ENCODE measurements at places on chromosomes 3 and 15. TPM values are rescaled to one million over a fixed set of nuclear protein-coding genes. Genes with fewer than 3 reads are reported as not detected.

Gene OXSR1
- 29.0 TPM for total RNA-seq

Gene ITIH1
- total RNA-seq = 0.32 TPM

Gene DZIP1L
- 24.5 TPM for total RNA-seq

Gene GOLIM4
- total RNA-seq = 21.4 TPM

Gene EOGT
- total RNA-seq = 71.7 TPM

Gene RAB7A
- total RNA-seq = 114 TPM

Gene PARP14
- total RNA-seq = 57.0 TPM

Gene SEMA3B
- total RNA-seq = 10.1 TPM

Gene EHD4
- total RNA-seq = 30.2 TPM

Gene SERPINI2
- 1.6 TPM for total RNA-seq

Gene PTH1R
- 38.2 TPM for total RNA-seq

DNA sequence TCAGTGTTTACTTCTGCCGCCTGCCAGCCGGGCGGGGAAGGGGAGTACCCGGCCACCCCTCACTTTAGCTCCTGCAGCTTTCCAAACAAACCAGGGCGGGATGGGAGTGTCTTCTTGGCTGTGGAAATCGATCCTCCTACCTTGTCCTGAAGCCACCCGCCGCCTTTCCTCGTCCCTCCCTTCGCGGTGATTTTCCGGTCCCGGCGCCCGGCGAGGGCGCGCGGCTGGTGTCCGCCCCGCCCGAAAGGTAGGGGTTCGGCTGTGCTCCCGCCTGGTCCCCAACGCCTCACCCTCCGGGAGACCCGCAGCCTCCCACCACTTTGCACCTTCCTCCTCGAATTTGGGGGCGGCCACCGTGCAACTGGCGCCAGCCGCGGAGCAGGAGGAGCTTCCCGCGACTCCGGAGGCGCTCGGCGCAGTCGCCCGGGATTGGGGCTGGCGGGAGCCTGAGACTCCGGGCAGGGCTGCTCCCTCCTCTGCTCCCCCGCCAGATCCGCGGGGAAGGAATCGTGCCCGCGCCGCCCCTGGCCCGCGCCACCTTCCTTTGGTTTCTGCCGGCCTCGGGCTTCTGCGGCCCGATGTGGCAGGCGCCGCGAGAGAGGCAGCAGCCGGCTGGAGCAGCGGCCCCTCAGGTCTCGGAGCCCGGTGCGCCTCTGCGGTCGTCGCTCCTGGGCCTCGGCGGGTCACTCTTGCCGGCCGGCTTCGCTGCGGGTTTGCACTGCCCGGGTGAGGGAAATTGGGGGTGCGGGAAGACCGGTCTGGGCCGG, 30.7 kb upstream of the ST3GAL6 start:
- DNase-seq = peak; percentile 54

- no peak for DNase-seq
Measured at GRCh38 chr3:129424185-129424841, 4.1 kb downstream of the EFCAB12 start.

DNA sequence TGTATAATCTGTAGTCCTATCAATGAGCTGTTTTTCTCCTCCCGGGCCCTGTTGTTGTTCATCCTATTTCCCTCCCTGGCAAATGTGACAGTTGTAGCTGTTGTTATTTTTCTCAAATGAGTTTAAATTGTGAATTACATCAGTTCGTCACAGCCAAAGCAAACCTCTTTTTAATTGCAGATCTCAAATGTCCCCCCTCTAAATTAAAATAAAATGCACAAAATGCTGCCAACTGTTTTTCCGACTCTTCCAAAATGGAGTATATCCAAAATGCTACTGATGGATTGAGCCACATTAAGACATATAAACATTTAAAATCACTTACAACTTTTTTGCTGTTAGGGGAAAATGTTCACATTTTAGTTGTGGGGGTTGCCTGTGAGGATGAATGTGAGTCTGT, 29.8 kb upstream of the SUCLG2 start:
- no peak for DNase-seq

DNA sequence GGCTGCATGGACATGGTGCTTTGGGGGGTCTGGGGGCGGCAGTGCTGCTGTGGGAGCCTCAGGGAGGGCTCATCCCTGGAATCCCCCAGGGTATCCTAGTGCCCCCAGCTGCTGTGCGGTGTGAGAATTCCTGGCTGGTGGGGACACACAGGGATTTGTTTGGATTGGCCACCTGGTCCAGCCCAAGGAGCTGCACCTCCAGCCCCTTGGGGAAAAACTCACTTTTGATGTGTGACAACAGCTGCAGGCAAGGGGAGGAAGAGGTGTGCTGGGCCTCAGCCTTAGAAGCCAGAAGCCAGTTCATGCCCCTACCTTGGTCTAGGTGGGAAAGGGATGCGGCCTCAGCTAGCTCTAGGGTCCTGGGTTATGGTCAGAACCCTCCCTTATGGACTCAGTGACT, 8.4 kb upstream of the COMMD4 start:
- DNase-seq = no peak

- DNase-seq = no peak
Measured at GRCh38 chr3:168624892-168625448, 529.2 kb upstream of the GOLIM4 start.

DNA sequence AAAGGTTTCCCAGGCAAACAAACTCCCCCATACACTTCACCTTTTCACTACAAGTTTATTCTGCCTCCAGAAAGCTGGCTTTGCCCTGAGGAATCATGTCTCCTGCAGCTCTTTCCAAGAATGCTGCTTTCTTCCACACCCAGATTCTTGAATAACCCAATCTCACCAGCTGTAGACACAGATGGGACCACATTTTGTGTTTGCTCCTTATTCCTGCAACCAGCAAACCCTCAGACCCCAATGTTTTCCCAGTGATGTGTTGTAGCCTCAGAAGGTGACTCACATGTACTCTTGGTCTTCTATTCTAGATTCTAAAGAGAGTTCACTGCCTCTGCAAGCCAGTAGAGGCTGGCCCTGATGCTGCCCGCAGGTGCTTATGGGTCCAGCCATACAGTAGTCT, 23.6 kb upstream of the TRIM59 start:
- no peak for DNase-seq

DNA sequence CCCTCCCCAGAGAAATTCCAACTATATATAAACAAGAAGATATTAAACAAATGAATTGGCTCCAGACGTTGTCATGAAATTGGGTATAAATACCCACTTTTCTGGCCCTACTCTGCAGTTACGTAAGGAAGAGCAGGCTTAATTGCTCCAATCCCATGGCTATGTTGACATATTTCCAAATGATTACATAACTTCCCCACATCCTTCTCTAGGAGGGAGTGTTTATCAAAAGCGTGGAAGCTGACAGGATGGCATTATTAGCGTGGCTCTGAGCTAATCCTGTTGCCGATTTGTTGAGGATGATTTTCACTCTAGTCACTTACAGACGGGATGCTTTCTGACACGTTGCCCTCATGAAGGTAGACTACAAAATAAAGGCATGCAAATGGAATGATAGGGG, 347.5 kb upstream of the TMCO5A start:
- DNase-seq = no peak

- no peak for DNase-seq
Measured at GRCh38 chr15:65953622-65954021, 84.3 kb downstream of the RAB11A start.

GRCh38 chr15:33226559-33227181, 32.2 kb upstream of the FMN1 start:
- no peak for DNase-seq

GRCh38 chr3:74921676-74922075, 307.2 kb upstream of the CNTN3 start:
- DNase-seq = no peak

GRCh38 chr3:168989396-168989795, 674.1 kb downstream of the MECOM start:
- peak; percentile 87 for DNase-seq

DNA sequence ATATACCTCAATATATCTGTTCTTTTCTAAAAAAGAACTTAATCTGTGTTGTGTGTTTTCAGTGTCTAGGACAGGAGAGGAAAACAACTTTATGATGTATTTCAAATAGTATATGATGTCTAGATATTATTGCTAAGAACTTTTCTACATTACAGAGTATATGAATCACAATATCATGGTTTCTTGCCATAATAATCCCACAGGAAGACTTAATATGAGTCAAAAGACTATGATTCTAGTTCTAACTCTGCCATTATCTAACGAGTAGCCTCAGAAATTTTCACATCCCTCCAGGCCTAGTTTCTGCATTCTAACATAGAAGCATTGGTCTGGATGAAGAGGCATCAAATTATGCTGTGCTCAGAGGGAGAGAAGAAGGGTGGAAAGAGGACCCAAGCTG, 107.7 kb upstream of the SPRED1 start:
- no peak for DNase-seq

GRCh38 chr3:23241256-23241655, 38.1 kb downstream of the UBE2E2 start:
- no peak for DNase-seq

DNA sequence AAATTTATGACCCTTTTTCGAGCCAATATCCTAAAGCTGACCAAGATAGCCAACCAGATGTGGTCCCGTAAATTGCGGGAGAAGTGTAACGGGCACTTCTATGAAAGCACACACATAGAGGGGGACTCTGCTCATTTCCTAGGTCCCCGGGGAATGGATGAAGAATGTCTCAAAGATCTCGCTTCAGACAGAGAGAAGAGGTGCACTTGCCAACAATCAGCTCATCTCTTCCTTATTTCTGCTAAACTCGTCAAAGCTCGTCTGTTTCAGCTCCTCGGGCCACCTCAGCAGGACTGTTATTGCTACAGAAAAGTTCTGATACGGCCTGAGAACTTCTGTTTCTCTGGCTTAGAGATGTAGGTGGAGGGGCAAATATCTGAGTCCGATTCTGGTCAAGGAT, 71.8 kb downstream of the TM2D3 start:
- no peak for DNase-seq

DNA sequence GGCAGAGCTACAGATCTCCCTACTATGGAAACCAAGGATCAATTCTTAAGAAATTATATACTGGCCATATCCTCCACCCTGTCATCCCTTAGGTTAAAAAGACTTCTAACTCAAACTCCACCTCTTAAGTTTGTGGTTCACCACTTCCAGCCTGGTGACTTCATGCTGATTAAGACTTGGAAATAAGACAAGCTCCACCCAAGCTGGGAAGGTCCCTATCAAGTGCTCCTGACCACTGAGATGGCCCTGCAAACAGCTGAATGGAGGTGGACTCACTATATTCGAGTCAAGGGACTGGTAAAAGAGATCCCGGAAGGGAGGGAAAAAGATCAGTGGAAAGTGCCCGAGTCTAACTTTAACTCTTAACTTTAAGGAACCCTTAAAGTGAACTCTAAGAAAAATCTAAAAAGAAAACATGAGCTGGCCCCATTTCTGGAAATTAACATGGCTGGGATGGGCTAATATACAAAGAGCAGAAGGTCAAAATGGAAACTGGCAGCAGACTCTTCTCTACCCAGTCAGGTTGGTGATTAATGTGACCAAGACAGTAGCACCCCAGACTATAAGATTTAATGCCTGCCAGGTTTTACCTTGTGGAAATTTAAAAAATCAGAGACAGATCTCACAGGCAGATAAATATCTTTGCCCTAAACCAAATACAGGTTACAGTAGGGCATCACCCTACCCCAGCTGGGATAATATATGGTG, 43.9 kb downstream of the PPCDC start:
- DNase-seq = no peak

GRCh38 chr15:48144889-48145288, 24.1 kb downstream of the SLC24A5 start:
- no peak for DNase-seq

DNA sequence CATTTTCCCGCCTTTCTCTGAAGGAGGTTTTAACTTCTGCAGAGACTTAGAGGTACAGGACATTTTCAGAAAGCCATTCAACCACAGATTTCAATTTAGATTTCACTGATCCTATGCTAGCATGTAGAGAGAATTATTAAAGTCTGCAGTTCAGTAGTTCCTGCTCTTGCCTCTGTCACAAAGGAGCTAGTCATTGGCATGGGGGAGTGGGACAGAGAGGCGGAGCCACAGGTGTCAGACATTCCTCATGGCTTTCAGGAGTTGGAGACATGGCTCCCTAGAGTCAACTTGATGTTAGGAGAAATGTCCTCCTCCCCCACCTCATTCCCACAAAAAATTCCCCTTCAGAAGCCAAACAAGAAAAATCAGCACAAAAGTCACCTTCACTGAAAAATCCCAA, 66.0 kb upstream of the SIAH2 start:
- DNase-seq = no peak

- no peak for DNase-seq
Measured at GRCh38 chr3:12155828-12156227, 2.9 kb downstream of the TIMP4 start.

GRCh38 chr3:43948013-43948412, 257.3 kb downstream of the ABHD5 start:
- DNase-seq = no peak

- peak; percentile 50 for DNase-seq
Measured at GRCh38 chr15:74317820-74318375, 49.5 kb downstream of the CYP11A1 start.

GRCh38 chr15:84598993-84599392, 1.8 kb upstream of the ZSCAN2 start:
- DNase-seq = no peak

DNA sequence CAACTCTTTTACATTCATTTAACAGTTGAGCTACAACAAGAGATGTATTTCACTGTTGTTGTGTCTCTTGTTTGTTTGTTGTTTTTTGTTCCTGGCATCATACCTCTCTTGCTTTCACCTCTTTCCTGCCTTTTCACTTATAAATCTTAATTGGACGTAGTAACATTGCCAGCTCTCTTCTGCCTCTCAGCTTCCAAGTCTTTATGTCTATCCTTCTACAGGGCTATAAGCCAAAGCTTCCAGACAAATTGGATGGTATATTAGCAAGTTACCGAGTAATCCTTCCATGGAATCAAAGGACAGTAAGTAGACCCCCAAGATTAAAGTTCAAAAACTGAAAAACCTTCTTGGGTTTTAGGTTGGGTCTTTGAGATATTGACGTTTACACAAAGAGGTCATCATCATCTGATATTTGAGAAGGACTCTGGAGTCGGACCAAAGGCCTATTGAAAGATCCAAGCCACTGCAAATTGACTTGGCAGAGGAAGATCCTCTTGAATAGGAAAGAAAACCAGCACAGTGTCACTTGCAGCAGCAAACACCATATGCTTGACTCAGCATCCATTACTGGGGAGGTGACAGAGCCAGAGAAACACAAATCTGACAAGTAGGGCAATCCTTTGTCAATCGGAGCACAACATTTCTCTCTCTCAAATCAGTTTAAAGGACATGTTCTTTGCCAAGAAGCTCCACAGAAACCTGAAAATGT, 648.5 kb upstream of the NR2F2 start:
- DNase-seq = no peak

GRCh38 chr15:93049914-93050578, 39.0 kb downstream of the RGMA start:
- DNase-seq = no peak

DNA sequence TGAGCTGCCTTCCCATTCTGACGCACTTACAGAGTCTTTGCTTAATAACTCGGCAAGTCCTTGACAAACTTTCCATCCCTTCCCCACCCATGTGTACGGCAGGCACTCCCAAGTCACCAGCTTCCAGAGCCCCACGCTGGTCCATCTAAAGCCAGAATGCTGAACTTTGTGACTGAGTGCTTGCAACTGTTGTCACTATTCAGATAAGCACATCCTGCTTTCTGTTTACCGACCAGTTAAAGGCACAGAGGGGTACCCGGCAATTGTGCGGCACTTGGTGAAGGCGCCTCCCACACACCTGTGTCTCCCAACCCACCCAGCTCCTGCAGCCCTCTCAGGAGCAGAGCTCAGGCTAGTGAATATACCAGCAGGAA, 430.6 kb downstream of the FOXP1 start:
- no peak for DNase-seq

GRCh38 chr15:91268510-91268909, 168.5 kb downstream of the SV2B start:
- DNase-seq = no peak
